Stimulated activated CD8-positive, alpha-beta memory T cell treated with anti-CD3 and anti-CD28 coated beads, Interleukin-2, amount 100 ng/mL, for 1 hour (primary cell): ENCODE measurements at places on chromosomes 1 and 21.

GRCh38 chr1:110674337-110675059 is at the start of gene KCNA3:
Gene KCNA3 (minus strand): TSS chr1:110674940. CDS start chr1:110674809, 131 bp downstream.
- peak; percentile 44 for DNase-seq

DNA sequence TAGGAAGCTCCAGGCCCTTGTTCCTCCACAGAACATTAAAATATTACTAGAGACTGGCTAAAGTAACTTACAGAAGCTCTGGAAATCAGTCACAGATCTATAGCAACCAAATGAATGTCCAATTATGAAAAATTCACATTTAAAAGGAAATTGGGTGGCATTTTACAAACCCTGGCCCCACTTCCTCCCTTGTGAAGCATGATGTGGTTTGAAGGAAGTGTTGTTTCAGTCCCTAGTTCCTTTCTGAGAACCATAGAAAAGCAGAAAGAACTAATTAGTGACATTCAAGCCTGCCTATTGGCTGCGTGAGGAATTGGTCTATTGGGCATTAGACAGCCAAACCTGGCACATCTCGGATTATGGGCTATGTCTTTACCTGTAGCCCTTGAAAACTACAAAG is 649.7 kb upstream of the NEGR1 start:
- DNase-seq: no peak

DNA sequence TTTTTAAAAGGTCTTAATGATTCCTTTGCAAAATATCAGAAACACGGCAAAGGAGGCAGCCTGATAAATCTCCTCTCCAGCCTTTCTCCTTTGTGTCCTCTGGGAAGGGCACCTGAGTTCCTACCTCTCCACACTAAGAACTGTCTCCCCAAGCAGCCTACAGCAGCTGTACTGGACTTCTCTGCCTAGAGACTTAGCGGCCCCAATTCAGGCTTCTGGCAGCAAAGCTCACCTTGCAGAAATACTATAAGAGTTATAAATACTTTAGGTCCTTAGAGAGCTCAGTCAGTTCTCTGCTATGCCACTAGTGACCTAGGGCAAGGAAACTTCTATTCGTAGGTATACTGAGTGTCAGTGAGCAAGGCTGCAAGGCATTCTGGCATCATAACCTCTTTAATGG is 33.9 kb downstream of the LRRC52 start:
- DNase-seq: no peak

DNA sequence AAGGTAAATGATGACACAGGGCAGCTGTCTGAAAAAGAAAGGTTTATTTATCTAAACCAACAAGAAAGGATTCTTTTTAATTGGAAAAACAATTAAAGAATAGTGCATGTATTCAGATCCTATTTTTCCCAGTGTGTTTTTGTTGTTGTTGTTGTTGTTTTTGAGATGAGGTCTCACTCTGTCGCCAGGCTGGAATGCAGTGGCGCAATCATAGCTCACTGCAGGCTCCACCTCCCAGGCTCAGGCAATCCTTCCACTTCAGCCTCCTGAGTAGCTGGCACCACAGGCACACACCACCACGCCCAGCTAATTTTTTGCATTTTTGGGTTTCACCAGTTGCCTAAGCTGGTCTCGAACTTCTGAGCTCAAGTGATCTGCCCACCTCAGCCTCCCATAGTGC is 22.1 kb downstream of the NEK2 start:
- DNase-seq: no peak

DNA sequence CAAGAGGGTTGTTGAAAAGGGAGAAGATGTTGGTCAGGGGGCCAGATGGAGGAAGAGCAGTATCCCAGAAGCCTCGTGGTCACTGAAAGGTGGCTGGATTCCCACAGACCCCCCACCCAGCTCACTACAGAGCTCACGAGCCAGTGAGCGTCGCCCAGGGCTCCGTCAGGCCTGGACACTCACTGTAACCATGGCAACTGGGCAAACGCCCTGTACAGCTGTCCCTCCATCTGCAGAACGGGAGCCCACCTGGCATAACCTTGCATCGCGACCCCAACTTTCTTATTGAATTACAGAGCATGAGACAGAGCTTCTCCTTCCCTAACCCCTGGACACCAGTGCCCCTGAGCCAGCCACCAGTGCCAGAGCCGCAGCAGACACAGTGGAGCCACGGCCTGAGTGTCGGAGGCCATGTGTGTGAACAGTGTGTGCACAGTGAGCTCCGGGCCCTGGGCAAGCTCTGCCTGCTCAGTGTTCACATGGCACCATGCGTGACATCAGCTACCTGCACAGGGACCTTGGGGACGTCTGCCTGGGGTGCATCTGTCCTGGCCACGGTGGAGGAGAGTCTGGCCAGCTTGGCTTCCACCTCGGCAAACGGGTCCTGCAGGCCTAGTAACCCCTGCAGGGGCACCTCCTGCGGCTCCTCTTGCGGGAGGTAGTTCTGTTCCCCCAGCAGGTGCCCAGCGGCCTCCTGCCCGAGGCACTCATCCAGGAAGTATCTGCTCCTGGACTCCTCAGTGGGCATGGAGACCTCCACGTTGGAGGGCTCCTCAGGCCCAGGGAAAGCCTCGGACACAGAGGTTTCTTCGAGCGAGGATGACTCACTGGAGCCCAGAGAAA is 25.9 kb upstream of the DDOST start:
- no peak for DNase-seq
